Thoracic aorta (tissue), 2 donors: ENCODE measurements at places on chromosomes 12 and 14. TPM values are rescaled to one million over a fixed set of nuclear protein-coding genes. Genes with fewer than 3 reads are reported as not detected.

DNA sequence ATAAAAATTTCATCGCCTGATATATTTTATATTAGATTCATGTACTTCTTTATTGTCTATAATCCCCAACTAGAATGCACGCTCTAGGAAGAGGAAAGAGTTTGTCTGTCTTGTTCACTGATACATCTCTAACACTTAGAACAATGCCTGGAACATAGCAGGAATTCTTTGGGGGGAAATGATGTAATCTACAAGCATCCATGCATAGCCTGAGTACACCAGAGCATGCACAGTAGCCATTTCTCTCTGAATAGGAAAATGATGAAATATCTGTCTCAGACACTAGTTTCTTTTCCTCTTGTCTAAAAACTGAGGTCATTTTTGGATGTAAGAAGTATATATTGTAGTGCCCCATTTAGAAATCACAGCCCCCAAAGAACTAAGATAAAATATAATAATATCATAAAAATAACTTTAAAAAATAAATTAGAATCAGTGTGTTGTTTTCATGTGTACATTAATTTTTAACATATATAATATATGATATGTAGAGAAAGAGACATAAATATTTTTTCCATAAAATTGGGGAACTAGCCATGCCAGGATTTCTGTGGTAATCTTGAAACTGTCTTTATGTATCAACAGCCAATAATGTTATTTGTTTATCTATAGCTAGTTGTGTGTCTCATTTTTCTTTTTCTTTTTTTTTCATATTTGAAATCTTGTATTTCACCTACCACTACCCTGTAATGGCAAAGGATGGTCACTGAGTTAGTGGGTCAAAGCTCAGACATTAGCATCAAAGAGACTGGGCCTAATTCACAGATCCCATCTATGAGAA lies 155.6 kb upstream of the TMCC3 start:
- no peak for DNase-seq

DNA sequence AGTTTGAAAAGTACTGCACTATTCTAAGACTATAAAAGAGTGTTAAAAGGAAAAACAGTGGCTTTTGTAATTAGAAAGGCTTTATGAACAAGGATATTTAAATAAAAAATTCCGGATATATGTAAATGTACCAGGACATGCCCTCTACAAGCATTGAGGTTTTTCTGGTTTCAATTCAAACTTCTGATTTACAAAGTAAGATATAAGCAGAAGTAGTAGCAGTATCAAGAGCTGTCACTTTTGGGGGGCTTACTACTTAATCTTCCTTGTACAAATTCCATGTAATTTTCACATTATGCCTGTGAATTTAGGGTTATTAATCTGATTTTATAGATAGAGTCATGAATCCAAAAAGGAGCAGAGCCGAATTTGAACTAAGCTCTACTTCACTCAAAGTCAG lies 170.3 kb upstream of the ATP2B1 start:
- DNase-seq: no peak

DNA sequence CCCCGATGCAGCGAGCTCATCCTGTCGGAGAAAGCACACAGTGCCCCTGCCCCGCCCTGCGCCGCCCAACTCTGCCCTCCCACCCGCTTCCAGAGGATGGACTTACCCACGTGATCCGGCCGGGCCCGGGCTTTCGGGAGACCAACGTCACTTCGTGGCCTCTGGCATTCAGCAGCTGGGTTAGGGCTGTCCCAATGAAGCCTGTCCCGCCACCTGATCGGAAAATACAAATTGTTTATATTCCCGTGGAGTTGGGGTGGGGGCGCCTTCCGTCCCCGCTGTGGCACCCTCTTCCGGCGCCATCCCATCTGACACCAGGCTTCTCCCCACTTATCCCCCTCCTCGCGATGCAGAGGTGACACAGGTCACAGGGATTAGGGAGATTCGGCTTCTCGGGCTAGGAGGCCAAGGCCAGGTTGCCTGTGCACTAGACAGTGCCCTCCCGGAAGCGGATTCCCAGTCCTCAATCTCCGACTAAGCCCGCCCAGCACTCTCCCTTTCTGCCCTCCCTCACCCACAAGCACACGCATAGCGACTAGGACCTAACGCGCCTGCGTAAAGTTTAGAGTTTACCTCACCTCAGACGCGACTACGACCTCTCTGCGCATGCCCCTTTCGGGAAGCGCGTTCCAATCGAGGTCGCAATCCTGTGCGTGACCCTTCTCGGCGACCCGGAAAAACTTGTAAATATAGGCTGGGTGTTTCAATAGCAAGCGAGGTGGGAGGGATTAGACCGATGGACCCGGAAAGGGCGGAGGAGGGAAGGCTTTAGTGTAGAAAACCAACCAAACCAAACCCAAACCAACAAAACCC lies at the start of gene SDR39U1:
Gene SDR39U1 (minus strand): TSS at position 537 of the 813 bp plus-strand sequence. CDS start 7 bp downstream, at position 530.
- DNase-seq: peak; percentile 93

- DNase-seq: no peak
Measured at GRCh38 chr14:54881761-54882401, 20.7 kb downstream of the GCH1 start.

- no peak for DNase-seq
Measured at GRCh38 chr14:89833120-89833532, 121.4 kb downstream of the EFCAB11 start.

- DNase-seq: no peak
Measured at GRCh38 chr14:65069874-65070413, 32.4 kb downstream of the MAX start.

DNA sequence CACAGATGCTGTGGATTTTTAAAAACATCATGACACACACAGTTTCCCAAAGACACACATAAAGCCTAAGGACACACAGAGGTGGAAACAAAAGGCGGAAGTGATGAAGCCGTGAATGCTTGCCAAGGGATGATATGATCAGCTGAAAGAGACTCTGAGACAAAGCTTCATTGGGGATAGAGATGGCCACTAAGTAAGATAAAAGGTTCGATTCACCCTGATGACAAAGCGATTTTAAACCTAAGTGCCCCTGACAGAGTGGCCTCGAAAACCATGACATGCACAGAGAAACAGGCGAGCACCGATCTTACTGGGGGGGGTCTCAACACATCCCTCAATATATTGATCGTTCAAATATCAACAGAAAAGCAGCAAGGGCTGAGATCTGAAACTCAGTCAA lies 20.3 kb upstream of the EIF5 start:
- no peak for DNase-seq

- no peak for DNase-seq
Measured at GRCh38 chr12:106113042-106113441, 25.7 kb downstream of the NUAK1 start.

DNA sequence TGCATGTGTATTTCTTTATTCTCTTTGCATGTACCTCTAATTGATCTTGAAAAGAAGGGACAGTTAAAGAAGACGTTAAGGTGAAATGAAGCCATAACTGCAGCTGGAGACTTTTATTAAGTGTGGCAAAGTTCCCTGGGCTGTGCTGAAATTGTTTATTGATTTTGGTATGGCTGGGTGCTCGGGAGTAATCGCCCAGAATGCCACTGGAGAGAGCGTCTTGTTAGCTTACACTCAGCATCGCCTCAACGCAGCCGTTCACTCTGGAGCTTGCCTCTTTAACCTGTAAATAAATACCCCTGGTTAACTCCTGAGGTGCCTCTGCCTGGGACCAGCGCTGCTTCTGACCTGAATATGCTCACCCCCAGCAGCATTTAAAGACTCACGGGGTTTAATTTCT lies 98.6 kb downstream of the GPATCH2L start:
- DNase-seq: no peak

- no peak for DNase-seq
Measured at GRCh38 chr14:65260786-65261185, 151.7 kb upstream of the FUT8 start.

GRCh38 chr14:98977451-98977850 lies 294.5 kb downstream of the BCL11B start:
- DNase-seq: no peak

- DNase-seq: no peak
Measured at GRCh38 chr12:46342562-46343033, 30.0 kb downstream of the SLC38A2 start.

The KCNC2 gene
- not detected for total RNA-seq

The ZDHHC17 gene
- 68.8 TPM for total RNA-seq

The MSRB3 gene
- total RNA-seq: 232 TPM

The GPR137C gene
- total RNA-seq: 0.99 TPM

The EPYC gene
- not detected for total RNA-seq

The ETFBKMT gene
- total RNA-seq: 1.4 TPM
